ENCODE measurements at places on chromosomes 2 and 18. TPM values are rescaled to one million over a fixed set of nuclear protein-coding genes. Genes with fewer than 3 reads are reported as not detected.

RAB17 gene
- polyA plus RNA-seq: 15.9 TPM

GRCh38 chr2:240960971-240961876, 37.2 kb upstream of the SNED1 start:
- DNase-seq: peak; percentile 51

DNA sequence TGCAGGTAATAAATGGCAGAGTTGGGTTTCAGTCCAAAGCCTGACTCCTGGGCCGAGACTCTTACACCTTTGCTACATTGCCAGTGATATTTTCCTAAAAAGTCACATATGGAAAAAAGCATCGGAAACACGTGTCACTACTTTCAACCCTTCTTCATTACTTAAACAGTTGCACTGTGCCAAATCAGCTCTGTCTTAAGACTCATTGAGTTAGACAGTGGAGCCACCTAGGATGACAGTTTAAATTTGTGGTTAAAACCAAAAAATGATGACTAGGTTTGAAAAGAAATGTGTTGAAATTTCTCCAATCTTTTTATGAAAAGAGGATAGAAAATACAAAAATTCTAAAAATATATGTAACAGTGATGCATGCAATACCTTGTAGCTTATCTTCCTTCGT, 97.5 kb downstream of the TMEM247 start:
- no peak for DNase-seq

SP140 gene
- polyA plus RNA-seq: 1.1 TPM

GRCh38 chr2:96835830-96836229, 8.0 kb downstream of the ANKRD23 start:
- no peak for DNase-seq

STPG4 gene
- not detected for polyA plus RNA-seq

DNA sequence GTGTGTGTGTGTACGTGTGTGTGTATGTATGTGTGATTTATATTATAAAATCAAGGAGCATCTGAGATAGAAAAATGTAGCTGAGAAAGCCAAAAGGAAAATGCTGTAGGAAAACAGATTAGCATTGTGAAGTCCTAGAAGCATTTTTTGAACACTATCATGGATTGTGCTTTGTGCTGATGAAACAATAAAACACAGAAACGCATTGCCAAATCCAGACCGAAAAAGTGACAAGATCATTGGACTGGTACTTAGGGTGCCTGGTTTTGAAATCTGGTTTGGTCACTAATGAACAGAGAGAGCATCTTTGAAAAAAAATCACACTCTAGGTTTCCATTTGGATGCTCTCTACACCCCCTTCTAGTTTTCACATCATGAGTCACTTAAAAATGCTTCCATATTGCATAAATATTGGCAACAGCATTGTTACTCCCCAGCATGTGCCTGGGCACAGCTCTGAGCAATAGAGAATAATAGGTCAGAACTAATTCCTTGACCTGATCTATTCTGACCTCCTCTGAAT, 214.6 kb upstream of the LRRTM1 start:
- DNase-seq: no peak

- DNase-seq: no peak
These were observed 43.7 kb downstream of the SH3BP4 start for GRCh38 chr2:234995332-234996068.

DNA sequence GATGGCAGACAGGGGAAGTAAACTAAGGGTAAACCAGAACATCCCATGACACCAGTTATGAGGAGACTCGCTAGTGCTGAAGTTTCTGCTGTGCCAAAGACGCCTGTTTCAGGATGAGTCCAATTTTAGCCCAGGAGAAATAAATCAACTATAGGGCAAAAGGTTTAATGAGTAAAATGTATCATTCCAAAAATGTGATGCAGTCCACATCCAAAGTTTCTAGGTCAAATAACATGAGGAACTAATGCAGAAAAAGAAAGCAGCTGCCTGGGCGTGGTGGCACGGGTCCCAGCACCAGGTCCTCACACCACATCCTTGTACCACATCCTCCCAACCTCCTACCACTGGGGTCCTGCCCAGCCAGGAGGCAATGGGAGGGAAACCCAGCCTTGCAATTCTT, 126.9 kb upstream of the CTAGE1 start:
- no peak for DNase-seq

GRCh38 chr2:30706534-30707303, 100.5 kb downstream of the CAPN13 start:
- peak; percentile 49 for DNase-seq

GRCh38 chr2:9222893-9223287, 16.3 kb downstream of the ASAP2 start:
- DNase-seq: no peak

GRCh38 chr2:127701651-127702394, 526 bp downstream of the SFT2D3 start:
- peak; percentile 44 for DNase-seq

GRCh38 chr2:206438196-206438724, 5.1 kb upstream of the ADAM23 start:
- no peak for DNase-seq

- no peak for DNase-seq
These were observed 32.5 kb downstream of the GAREM1 start for GRCh38 chr18:32438173-32438572.

GRCh38 chr2:238458651-238459050, 31.9 kb downstream of the ASB1 start:
- DNase-seq: no peak

- DNase-seq: no peak
These were observed 15.2 kb downstream of the BCL2L11 start for GRCh38 chr2:111135910-111136297.

GRCh38 chr2:204199357-204199756, 262.8 kb downstream of the ICOS start:
- no peak for DNase-seq

DNA sequence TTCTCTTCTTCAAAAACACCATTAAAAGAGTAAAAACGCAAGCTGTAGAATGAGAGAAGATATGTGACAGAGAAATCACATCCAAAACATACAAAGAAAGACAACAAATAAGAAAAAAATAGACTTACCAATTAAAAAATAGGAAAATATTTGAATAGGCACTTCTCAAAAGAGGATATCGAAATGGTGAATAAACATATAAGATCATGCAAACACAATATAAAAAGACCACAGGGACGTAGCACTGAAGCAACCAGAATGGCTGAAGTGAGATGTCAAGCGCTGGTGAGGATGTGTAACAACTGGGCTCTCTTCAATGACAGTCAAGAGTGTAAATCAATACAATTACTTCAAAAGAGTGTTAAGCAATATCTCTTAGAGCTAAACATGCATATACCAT, 202.3 kb downstream of the ZBTB7C start:
- no peak for DNase-seq

- no peak for DNase-seq
These were observed 27.5 kb downstream of the ARHGAP25 start for GRCh38 chr2:68762100-68762499.

DNA sequence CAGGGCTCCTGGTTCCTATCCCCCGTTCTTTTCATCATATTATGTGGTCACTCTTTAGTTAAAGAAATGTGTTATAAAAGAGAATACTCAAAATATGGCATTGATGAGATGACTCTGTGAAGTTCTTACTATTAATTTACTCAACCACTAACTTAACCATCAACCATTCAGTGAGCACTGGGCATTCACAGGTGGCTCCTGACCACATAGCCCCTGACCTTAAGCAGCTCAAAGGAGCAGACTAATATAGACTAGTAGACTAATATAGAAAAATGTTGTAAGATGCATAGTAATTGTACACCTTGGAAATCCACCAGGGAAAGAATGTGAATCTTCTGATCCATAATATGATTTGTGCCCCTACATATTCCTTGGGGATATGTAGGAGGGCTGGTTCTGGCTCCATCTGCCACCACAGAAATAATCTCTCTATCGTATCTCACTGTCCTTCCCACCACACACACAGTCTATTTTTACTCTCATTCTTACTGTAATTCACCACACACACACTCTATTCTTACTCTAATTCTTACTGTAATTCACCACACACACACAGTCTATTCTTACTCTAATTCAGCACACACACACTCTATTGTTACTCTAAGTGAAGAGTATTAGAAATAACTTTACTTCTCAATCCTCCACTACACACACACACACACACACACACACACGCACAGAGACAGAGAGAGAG, 188.9 kb upstream of the ITGA4 start:
- no peak for DNase-seq

ANKRD29 gene
- polyA plus RNA-seq: 1.7 TPM

DNA sequence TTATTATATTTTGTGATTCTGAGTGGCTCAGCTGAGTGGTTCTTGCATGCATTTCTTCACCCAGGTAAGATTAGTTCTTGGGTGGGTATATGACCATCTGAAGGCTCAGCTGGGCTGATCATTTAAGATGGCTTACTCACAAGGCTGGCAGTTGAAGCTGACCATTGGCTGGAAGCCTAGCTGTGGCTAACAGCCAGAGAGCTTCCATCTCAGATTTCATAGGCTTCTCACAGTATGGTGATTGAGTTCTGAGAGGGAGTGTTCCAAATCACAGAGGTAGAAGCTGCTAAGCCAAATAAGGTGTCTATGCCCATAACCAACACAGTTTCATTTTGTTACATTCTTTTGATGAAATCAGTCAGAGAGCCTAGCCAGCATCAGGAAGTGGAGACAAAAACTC, 117.4 kb upstream of the RPRM start:
- DNase-seq: no peak

HOXD12 gene
- polyA plus RNA-seq: 0.41 TPM

- no peak for DNase-seq
These were observed 7.9 kb downstream of the PPP3R1 start for GRCh38 chr2:68244456-68244855.

HOXD13 gene
- 0.65 TPM for polyA plus RNA-seq

- DNase-seq: no peak
These were observed 4.2 kb upstream of the KCMF1 start for GRCh38 chr2:84966731-84967130.

GRCh38 chr2:102782933-102783332, 21.1 kb downstream of the TMEM182 start:
- no peak for DNase-seq

GRCh38 chr18:11654736-11655605, 34.1 kb upstream of the GNAL start:
- no peak for DNase-seq

DNA sequence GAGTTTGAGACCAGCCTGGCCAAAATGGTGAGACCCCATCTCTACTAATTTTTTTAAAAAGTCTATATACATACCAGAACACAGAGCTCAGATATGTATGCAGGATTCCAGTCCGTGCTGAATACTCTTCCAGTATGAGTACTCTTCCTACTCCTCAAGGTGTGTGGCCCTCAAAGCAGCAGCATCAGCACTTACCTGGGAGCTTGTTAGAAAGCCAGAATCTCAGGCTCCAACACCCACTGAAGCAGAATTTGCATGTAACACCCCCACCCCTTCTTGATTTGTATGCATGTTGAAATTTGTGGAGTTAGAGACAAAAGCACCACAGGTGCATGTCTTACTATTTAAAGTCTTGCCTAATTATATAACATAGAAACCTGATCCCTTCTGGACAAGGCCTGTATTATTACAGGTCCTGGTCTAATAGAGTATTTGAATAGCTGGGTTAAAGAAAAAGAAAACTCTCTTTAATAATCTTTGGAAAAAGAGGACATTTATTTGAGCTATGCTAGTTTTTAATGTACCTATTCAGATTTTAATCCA, 50.3 kb upstream of the NFE2L2 start:
- no peak for DNase-seq

DNA sequence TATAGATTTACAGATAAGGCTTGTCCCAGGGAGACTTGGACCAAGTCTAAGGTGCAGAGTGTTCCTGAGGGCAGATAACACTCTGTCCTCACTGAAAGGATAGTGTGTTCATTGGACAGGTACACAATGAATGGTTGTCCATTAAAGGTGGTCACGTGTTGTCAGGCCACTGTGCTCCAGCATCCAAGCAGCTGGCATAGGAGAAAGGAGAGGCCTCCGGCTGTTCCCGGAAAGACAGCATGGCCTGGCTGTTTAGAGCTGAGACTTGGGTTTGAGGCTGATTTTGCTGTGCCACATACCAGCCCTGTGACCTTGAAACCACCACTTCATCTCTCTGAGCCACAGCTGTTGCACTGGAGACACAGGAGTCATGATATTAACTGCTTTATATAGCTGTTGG, 19.6 kb upstream of the SULT1C3 start:
- DNase-seq: no peak

- DNase-seq: no peak
These were observed 34.9 kb upstream of the PLA2R1 start for GRCh38 chr2:160097326-160097725.

MCM6 gene
- 62.7 TPM for polyA plus RNA-seq

HOXD1 gene
- polyA plus RNA-seq: 9.7 TPM

DNA sequence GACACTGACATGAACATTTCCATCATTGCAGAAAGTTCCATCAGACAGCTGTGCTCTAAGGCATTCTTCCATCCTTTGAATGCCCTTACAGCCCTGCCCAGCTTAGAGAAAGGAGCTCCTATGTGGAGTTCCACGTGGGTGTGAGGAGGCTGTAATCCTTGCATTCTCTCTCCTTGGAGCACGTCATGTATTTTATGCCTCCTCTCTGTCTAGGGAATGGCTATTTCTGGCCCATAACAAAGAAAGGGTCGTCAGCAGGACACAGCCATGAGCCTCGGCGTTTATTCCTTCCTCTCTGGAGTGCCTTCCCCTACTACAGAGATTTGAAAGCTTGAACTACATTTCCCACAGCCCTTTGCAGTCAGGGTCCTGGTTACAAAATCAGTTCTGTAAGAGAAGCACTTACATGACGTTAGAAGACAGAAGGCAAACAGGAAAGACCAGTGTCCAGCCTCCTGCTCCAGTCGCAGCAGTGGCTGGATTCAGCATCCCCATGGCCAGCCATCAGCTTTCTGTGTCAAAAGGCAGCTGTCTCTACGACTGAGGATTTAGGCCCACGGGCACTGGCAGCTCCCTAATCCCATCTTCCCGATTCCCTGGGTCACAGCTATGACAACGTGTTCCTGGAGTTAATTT, 234.9 kb downstream of the TFCP2L1 start:
- no peak for DNase-seq

KLHL14 gene
- 28.7 TPM for polyA plus RNA-seq

- DNase-seq: no peak
These were observed 38.9 kb upstream of the ATP6V1B1 start for GRCh38 chr2:70896765-70897202.

BIN1 gene
- polyA plus RNA-seq: 91.8 TPM

- no peak for DNase-seq
These were observed 31.3 kb downstream of the OSBPL1A start for GRCh38 chr18:24366328-24366727.

SLC8A1 gene
- 77.2 TPM for polyA plus RNA-seq

DNA sequence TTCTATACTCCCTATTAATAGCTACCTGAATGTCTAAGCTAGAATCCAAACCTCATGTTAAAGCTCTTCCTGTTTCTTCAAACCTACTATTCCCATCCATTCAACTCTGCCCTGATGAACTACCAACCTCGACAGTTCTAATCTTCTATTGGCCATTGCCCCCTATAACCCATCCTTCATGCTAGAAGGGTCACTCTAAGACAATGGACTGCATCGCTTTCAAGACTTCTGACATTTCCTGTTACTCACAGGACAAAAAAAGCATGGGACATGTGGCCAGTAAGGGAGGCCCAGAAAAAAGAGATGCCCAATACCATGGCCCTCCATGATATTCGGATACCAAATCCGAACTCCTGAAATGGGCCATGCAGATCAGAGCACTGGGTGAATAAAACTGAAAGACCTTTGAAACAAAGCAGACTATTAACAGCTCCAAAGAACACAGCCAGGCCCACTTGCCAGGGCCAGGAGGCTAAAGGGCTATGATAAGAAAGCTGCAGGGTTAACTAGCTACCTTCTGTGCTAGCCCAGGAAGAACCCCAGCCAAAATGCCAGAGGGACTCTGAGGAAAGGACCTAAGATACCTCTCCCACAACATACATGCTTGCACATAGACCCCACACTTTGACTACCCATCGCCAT, 4.5 kb downstream of the B4GALT6 start:
- DNase-seq: no peak

- no peak for DNase-seq
These were observed 145.0 kb downstream of the UBE2E3 start for GRCh38 chr2:181125359-181125758.

All from left renal cortex interstitium (tissue), 4 donors.